ENCODE measurements at places on chromosomes 16 and 17.

GRCh38 chr17:45995627-45996270, 3.3 kb upstream of the STH start:
- H3K27me3 ChIP-seq: no peaks in the 10 kb centered on the region
- H3K4me1 ChIP-seq: no peaks in the 10 kb centered on the region
- no peak overlapping the region for H3K27ac ChIP-seq
- no peaks in the 10 kb centered on the region for H3K36me3 ChIP-seq

DNA sequence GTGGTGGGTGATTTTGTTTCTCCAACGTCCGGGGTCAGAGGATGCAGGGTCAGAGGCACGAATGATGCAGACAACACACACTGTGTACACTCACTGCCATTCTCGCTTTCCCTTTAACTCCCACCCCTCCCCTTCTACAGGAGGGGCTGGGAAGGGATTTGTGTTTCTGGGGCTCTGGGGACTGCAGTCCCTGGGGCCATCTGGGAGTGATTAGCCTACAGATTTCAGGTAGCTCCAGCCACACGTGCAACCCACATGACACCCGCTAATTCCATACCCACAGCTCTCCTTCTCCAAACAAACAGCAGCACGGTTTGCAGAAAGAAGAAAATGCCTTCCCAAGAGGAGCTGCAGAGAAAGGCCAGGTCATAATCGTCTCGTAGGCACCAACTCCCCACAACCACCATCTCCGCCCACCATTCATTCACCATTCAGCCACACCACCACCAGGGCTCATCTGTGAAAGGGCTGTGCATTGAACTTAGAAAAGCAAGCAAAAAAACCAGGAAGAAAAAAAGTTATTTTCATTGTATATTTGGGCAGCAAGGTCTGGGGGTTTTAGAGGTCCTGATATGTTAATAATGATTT, 9.4 kb upstream of the SOX9 start:
- peaks cover 18% of the 10 kb centered on the region for H3K27me3 ChIP-seq
- no peak for DNase-seq
- no peaks in the 10 kb centered on the region for H3K4me1 ChIP-seq
- H3K27ac ChIP-seq: no peak overlapping the region
- peaks cover 3% of the 10 kb centered on the region for H3K36me3 ChIP-seq
- H3K4me3 ChIP-seq: no peak overlapping the region

DNA sequence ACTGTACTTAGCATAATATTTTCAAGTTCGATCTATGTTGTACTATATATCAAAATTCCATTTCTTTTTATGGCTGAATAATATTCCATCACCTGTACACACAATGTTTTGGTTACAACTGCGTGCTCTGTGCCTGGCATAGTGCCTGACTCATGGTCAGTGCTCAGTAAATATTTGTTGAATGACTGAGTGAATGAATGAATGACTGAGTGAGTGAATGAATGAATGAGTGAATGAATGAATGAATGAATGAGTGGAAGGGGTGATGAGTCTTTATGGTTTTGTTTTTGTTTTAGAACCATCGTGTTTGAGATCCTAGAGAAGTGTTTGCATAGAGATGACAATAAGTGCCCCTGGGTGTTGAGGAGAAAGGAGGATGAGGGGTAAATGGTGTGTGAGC, 155.3 kb downstream of the MRM1 start:
- no peak overlapping the region for H3K4me3 ChIP-seq
- no peaks in the 10 kb centered on the region for H3K4me1 ChIP-seq
- H3K36me3 ChIP-seq: no peaks in the 10 kb centered on the region
- no peak overlapping the region for H3K27ac ChIP-seq

- H3K27ac ChIP-seq: no peak overlapping the region
- DNase-seq: no peak
- H3K4me1 ChIP-seq: no peaks in the 10 kb centered on the region
- H3K36me3 ChIP-seq: no peaks in the 10 kb centered on the region
Observed at GRCh38 chr17:79252886-79253285, 178.3 kb downstream of the ENGASE start.

DNA sequence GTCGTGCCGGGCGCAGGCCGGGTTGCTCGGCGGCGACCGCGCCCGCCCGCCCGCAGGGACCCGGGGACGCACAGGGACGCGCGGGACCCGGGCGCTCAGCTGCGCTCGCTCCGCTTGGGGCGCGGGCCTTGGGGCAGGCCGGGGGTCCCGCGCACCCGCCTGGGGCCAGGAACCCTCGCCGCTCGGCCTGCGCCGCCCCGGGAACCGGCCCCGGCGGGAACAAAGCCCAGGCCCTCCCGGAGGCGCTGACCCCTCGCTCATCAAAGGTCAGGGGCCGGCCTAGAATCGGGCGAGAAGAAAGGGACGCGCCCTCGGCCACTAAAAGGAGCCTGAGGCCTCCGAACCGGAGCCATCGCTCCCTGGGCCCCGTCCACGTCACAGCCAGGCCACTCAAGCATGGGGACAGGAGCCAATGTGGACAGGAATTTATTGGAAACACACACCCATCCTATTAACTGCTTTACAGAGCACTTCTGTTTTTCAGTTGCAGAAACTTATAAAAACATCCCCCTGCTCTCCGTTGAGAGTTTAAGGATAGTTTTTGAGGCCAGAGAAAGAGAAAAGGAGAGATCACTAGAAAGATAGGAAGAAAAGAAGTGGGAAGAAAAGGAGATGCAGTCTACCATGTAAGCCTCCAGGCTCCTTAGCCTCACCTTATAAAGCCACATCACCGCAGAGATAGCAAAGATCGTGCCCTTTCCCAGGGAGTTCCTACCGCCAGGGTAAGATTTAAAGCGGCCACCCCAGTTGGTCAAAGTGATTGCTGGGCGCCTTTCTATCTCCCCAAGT, 558 bp upstream of the ZFHX3 start:
- H3K27me3 ChIP-seq: peaks cover 34% of the 10 kb centered on the region
- H3K4me3 ChIP-seq: no peak overlapping the region
- no peak overlapping the region for H3K27ac ChIP-seq
- no peaks in the 10 kb centered on the region for H3K36me3 ChIP-seq
- DNase-seq: no peak
